ENCODE measurements at places on chromosomes 3 and 15.

- no peak for DNase-seq
These were observed 12.6 kb downstream of the PLCL2 start for GRCh38 chr3:16897254-16897926.

DNA sequence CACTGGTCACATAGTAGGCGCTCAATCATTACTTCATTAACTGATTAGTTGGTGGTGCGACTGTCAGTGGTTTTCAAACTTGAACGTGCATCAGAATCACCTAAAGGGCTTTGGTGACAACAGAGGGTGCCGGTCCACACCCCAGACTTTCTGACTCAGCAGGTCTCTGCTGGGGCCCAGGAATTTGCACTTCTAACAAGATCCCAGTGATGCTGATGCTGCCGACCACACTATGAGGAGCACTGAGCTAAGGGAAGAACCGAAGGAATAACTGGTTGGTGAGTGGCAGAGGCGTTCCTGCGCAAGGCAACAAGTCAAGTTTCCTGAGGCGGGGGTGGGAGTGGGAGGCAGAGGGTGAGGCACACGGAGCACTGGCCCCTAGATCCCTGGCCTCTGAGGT, 18.8 kb downstream of the HAPLN3 start:
- DNase-seq: no peak

GRCh38 chr3:8985411-8985831, 22.1 kb upstream of the RAD18 start:
- DNase-seq: no peak

GRCh38 chr15:77085297-77085696, 14.4 kb upstream of the TSPAN3 start:
- no peak for DNase-seq

DNA sequence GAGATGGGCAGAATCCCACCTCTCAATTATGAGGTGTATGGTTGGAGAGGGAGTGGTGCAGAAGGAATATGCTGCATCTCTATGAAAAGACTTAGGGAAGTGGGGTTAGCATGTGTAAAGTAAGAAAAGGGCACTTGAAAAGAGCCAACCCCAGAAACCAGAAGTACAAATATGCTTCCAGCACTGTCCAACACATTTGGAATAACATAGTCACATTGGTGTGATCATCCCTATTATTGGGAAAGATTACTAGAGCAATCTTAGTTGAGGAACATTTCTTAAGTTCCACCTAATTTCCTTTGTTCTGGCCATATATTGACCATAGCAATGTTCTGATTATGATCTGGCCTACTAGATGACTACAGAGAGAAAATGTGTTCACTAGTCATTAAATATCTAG, 34.3 kb downstream of the HMG20A start:
- DNase-seq: no peak
